ENCODE measurements at places on chromosomes 1 and 21. TPM values are rescaled to one million over a fixed set of nuclear protein-coding genes. Genes with fewer than 3 reads are reported as not detected.
A peak's percentile ranks its signal among the peaks of the same experiment; 100 is the strongest.

GRCh38 chr1:205535096-205535495 lies 30.6 kb downstream of the CDK18 start:
- DNase-seq: no peak

GRCh38 chr1:208108213-208108608 lies 136.0 kb downstream of the PLXNA2 start:
- peak; percentile 72 for DNase-seq

The FMO2 gene
- not detected for total RNA-seq

The TMED5 gene
- 37.4 TPM for total RNA-seq

DNA sequence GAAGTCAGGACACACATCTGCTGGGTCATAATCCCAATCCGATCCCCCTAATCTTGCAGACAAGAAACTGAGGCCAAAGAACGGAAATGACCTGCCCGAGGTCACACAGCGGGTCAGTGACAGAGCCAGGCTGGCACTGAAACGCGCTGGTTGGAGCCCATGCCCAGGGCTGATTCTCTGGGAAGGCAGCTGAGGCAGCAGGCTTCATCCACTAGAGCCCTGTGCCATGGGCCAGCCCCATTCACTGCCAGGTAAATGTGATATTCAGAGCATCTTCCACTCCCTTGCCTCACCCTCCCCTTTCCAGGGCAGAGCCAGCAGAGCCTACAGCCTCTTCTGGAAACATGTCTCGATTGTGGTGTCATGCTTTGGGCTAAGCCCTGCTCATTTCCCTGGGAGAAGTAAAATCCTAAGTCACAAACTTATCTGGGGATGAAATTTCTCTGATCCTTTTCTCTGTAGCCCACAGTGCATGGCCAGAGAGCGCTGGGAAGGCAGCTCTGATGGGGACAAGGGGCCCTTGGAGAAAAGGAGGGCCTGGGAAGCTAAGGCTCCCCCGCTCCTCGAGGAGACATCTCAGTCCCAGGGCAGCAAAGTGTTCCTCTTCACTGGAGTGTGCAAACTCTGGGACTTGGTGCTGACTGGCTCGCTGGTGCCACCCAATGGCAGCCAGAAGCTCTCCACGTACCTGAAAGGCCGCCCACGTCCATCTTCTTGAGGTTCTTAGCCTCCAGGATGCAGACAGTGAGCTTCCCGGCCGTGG lies 110.4 kb downstream of the SYT2 start:
- DNase-seq: peak; percentile 89

GRCh38 chr1:204694145-204694544 lies 8.6 kb upstream of the LRRN2 start:
- no peak for DNase-seq

DNA sequence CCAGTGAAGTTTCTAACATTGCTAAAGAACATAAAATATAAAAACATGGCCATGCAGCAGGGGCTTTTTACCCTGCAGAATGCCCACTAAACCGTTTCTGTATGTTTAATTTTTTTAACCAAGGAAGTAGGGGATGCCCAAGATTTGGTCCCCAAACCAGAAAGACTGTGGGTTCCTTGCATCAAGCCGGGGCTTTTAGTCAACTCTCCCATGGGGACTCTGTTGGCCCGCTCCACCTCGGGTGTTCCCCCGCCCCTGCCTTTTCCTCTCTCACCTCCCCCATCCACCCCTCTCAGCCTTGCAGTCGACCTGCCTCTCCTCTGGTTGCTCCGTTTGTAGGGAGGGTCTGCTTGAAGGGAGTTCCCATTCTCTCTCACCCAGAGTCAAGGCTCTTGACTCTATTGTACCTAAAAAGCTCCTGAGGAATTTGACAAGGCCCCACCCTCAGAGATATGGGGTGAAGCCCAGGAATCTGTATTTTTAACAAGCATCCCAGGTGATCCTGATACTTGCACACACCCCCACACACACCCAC lies 117.5 kb downstream of the TOMM20 start:
- no peak for DNase-seq

The OVAAL gene
- not detected for total RNA-seq

GRCh38 chr1:3564921-3565831 lies 46.1 kb downstream of the MEGF6 start:
- DNase-seq: peak; percentile 49

- no peak for DNase-seq
Measured at GRCh38 chr1:224800486-224801119, 128.9 kb upstream of the DNAH14 start.

- DNase-seq: no peak
Measured at GRCh38 chr1:38611664-38612211, 247.8 kb downstream of the RRAGC start.

DNA sequence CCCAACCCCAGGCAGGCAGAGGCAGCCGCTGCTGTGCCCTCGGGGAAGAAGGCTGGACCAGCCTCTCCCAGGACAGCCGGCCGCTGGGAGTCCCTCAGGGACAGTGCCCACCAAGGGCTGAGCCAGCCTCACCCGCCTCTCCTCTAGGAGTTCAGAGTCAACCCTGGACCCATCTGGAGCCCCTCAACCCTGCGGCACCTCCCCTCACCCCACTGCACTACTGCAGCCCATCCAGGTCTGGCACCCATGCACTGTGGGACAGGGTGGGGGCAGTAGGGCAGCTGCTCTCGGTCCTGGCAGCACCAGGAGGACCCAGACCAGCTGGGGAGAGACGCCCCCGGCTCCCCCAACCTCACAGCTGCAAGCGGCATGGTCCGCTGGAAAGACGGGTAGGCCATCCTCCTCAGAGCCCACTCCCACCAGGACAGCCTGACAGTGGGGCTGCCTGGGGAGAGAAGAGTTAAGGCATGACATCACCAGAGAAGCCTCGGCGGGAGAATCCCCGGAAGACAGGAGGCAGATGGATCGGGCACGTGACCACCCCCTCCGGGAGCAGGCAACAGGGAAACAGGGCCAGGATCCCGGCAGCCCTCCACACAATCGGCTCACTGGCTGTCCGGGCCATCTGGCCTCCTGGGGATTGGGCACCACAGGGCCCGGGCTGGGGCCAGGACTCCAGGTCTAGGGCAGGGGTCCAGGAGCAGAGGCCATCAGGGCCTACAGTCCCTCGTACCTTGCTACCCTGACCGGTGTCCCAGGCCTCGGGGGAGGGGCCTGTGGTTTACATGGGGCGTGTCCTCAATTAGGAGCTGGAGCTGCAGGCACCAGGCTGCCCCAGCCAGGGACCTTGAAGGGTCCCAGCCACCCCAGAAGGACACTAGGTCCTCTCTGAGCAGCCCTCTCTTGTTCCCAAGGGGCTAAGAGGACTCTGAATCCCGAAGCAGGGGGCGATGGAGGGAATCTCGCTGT lies 3.1 kb downstream of the ACAP3 start:
- DNase-seq: peak; percentile 89

- DNase-seq: no peak
Measured at GRCh38 chr21:17650292-17650691, 37.6 kb upstream of the BTG3 start.

GRCh38 chr1:156539818-156540355 lies 32.5 kb downstream of the IQGAP3 start:
- DNase-seq: no peak

All from GM23248 (cell line).